M059J (cell line): ENCODE measurements at places on chromosomes 13 and 19. TPM values are rescaled to one million over a fixed set of nuclear protein-coding genes. Genes with fewer than 3 reads are reported as not detected.

The CDX2 gene
- total RNA-seq, result not detected in 2 replicates

DNA sequence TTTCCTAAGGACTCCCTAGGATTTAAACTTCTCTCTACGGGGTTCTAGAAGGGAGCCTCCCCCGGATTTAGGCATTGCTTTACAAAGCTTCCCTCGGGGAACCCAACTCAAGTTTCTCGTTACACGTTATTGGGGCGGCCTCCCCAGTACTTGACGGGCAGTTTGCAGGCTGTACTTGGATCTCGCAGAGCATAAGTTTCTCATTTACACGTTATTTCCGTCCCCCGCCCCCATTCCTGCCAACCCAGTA lies 584 bp downstream of the SMG9 start:
- no peak for DNase-seq

GRCh38 chr13:99464441-99464949 lies 36.8 kb upstream of the TM9SF2 start:
- no peak for DNase-seq

The PRSS57 gene
- not detected in 2 replicates for total RNA-seq

The SHC2 gene
- total RNA-seq, result 0.05 TPM in 1 of 2 replicates, not detected in the other

The CABP5 gene
- 1.1 and 2.8 TPM in 2 replicates for total RNA-seq

DNA sequence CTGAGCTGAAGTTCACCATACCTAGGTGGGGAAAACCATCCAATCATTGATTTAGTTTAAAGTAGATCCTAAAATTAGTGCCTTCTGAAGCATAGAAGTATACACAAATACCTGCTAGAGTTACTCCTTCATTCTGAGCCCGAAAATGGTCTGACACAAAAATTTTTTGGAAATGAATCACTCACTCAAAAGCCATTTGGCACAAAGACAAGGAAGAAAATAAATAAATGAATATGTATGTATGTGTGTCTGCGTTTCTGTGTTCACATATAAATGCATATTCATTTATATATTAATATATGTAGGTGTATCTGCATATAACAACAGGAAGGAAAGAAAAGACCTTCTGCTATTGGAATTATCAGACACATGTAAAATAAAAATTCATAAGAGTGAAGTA lies 614.4 kb upstream of the PCDH9 start:
- no peak for DNase-seq

The FLT3LG gene
- total RNA-seq, result 5.2 and 17.6 TPM in 2 replicates

DNA sequence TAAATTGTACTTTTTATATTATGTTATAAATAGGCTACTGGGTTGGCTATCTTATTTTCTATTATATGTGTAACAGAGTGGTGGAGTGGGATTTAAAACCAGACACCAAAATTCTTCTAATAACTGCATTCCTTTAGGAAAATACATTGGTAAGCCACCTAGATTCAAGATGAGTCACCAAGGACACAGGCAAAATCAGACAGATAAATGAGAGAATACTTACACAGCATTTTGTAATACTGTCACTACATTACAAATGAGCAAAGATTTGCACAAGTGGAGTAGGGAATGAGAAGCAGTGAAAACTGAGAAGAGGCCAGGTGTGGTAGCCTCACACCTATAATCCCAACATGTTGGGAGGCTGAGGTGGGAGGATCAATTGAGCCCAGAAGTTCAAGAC lies 6.2 kb upstream of the SPART start:
- DNase-seq, result peak; percentile 9

The LGALS4 gene
- not detected in 2 replicates for total RNA-seq

DNA sequence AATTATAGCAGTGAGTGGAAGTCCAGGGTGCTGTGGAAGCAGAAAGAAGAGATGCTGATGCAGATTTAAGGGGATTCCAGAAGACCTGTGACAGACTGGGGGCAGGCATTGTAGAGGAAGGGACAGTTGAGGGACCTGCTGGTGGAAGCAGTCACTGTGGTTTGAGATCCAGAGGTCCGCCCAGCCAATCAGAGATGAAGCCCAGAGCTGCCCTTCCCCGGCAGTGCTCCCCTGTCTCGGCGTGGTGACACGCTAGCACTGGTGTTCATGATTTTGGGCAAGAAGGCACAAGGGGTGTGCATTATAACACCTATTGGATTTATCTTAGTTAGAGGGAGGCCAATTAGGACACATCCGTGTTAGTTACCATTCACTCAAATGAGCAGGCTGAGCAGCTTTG lies 16.1 kb downstream of the TNFRSF19 start:
- no peak for DNase-seq

DNA sequence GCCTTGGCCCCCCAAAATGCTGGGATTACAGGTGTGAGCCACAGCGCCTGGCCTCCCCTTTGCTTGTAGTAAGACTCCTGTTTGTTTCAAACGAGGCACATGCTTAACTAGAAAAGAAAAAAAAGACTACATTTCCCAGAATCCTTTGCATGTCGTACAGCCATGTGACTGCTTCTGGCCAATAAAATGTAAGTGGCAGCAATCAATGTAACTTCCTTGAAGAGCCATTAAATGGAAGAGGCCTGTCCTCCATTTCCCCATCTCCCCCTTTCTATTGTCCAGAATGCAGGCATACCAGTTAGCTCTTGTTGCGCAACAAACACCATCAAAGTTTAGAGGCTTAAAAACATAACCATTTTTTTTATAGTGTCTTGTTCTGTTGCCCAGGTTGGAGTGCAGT lies 10.4 kb upstream of the GPR32 start:
- no peak for DNase-seq

The UBE2L5 gene
- not detected in 2 replicates for total RNA-seq

The RASIP1 gene
- 0.20 TPM in 1 of 2 replicates, not detected in the other for total RNA-seq

- no peak for DNase-seq
Measured at GRCh38 chr13:112947796-112948195, 21.2 kb upstream of the MCF2L start.

DNA sequence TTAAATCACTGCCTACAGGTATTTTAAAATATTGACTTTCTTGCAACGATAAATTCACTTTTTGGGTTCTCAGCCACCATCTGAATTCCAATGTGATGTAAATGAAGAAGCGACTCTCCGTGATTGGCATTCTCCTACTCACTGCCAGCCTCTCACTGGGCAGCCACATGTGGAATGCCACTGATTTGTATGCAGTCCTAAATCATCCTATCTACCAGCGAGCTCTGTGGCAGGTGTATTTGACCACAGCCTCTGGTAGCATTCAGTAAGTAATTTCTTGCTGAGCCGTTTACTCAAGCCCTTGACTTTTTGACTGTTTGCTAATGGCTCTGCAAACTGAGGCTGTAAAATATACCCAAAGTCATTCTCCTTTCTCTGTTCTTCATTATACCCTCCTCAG lies 559.0 kb upstream of the SLC10A2 start:
- no peak for DNase-seq

GRCh38 chr19:2458054-2458453 lies 1.3 kb upstream of the LMNB2 start:
- DNase-seq, result no peak

DNA sequence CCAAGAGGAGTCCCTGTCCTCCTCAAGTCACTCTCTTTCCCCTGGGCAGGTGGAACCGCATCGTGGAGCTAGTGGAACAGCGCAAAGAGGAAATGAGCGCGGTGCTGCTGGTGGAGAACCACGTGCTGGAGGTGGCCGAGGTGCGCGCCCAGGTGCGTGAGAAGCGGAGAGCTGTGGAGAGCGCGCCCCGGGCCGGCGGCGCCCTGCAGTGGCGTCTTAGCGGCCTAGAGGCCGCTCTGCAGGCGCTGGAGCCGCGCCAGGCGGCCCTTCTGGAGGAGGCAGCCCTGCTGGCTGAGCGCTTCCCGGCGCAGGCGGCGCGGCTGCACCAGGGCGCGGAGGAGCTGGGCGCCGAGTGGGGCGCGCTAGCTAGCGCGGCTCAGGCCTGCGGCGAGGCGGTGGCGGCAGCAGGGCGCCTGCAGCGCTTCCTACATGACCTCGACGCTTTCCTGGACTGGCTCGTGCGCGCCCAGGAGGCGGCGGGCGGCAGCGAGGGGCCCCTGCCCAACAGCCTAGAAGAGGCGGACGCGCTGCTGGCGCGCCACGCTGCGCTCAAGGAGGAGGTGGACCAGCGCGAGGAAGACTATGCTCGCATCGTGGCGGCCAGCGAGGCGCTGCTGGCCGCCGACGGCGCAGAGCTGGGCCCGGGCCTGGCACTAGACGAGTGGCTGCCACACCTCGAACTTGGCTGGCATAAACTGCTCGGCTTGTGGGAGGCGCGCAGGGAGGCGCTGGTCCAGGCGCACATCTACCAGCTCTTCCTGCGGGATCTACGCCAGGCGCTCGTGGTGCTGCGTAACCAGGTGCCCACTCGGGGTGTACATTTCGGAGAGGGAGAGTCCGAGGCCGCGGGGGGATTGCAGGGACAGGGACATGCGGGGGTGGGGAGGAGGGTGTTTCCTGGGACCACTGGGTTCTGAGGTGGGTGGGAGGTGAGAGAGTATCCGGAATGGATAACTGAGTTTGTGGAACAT lies 52.8 kb downstream of the SPTBN4 start:
- no peak for DNase-seq

The PRKCG gene
- not detected in 2 replicates for total RNA-seq

DNA sequence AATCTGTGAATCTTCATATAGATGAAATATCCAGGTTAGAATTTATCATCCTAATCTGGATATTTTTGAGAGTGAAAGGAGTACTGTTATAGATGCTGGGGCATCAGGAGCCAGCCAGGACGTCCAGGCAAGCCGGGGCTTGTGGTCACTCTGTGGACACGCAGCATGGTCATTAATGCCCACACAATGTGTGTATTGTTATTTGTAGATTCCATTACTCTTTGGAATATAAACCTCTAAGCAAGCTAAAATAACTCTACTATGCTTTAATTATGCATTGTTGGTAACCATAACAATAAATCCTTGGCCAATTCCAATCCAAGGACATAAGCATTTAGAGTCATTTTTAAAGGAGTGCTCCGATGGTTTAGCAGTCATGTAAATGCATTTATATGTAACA lies 137.9 kb downstream of the TM9SF2 start:
- DNase-seq, result peak; percentile 7

GRCh38 chr19:3469638-3470499 lies 10.5 kb downstream of the SMIM24 start:
- DNase-seq, result no peak

The ATCAY gene
- 0.12 TPM in 1 of 2 replicates, not detected in the other for total RNA-seq

The NXNL1 gene
- total RNA-seq, result not detected in 2 replicates

The SYNE4 gene
- total RNA-seq, result not detected in 2 replicates

The DHX34 gene
- 10.8 and 16.2 TPM in 2 replicates for total RNA-seq

DNA sequence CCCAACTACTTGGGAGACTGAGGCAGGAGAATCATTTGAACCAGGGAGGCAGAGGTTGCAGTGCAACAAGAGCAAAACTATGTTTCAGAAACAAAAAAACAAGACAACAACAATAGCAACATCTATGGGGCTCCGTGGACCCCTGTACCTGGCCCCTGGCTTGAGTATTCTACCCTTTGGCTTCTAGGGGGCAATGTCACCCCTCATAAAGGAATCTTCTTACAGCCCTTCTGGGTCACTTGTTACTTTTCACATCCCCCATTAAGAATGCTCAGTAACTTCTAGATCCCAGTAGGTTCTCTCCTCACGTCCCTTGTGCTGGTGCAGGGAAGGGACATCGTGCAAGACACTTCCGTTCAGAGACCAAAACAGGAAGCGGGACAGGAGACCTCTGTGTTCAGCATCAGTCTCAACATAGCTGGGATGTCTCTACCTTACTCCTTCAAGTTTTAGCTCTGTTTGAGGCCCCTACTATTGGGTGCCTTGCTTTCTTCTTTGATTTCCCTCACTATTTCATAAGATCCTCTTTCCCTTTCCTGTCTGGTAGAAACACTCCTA lies 218.1 kb upstream of the ARGLU1 start:
- DNase-seq, result no peak

- no peak for DNase-seq
Measured at GRCh38 chr13:48590141-48590901, 57.4 kb upstream of the RCBTB2 start.
